WTC11 (cell line): ENCODE measurements at places on chromosomes 11 and 22. TPM values are rescaled to one million over a fixed set of nuclear protein-coding genes. Genes with fewer than 3 reads are reported as not detected.

OLFML1 gene
- total RNA-seq: 0.16 to 0.18 TPM in 2 of 3 replicates, not detected in the other

DNA sequence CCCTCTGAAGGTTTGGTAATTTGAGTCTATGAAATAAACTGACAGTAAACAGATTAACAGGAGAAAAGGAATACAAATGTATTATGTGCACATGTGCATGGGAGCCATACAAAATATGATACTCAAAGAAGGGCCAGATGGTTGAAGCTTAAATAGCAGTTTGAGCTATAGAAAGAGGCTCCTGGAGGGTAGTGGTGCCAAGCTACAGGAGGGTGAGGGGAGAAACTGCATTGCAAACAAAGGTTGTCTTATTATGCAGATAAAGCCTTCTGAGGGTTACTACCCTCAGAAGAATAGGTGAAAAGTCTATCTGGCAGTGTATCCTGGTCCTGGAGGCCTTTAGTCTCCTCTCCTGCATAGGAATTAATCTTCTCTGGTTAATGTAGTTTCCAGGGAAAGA is 267.3 kb upstream of the MPPED2 start:
- DNase-seq: no peak

DNA sequence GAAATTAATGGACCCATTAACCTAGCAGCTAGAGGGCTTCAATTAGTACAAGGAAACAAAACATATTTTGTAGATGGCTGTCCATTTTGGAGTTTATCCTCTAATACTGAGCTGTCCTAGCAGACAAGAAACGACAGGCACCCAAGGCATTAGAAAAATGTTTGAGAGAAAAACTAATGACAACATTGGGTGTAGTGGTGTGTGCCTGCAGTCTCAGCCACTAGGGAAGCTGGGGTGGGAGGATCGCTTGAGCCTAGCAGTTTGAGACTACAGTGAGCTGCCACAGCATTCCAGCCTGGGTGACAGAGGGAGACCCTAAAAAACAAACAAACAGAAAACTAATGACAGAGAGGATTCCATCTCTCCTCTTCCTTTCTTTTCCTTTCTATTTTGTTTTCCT is 1.5 kb downstream of the A4GALT start:
- DNase-seq: no peak

DNA sequence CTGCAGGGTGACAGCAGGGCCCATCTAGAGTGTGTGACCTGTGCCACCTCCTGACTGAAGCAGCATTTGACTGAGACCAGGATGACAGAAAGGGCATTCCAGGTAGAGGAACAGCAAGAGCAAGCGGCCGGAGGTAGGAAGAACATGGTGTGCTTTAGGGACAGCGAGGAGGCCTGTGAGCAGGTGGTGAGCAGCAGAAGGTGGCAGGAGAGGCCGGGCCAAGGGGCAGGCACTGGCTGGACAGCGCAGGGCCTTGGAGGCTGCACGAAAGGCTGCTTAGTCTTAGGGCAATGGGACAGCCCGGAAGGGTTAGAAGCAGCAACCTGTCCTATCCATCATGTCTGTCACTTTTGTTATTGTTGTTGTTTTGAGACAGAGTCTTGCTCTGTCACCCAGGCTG is 17.6 kb upstream of the LRRC32 start:
- no peak for DNase-seq

DNA sequence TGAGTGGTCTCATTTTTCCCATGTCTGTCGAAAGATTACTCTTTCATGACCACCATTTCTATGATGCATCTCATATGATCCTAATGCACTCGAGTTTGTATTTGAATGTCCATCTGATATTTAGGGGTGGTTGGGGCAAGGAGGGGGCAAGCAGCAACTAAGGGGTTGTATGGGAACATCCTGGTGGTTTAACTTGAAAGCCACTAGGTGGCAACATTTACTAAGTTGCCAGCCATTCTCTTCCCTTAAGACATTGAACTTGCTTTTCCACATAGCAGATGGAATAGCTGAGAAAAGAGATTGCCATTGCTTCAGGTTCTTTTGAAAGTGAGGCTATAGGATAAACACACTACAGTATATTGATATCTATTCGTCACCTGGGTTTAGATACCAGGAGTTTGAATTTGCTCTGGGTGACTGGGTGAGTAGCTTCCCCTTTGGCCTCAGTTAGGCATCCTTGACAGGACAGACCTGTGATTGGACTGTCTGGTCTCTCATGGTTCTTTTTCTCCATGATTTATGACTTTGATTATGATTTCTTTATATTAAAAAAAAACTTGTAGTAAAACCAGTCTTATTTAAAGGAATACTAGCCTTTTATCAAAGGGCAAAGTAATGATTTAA is 32.4 kb downstream of the NF2 start:
- DNase-seq: no peak

GRCh38 chr11:10257478-10257877 is 36.5 kb downstream of the SBF2 start:
- no peak for DNase-seq
